ENCODE measurements at places on chromosomes 11 and 22. TPM values are rescaled to one million over a fixed set of nuclear protein-coding genes. Genes with fewer than 3 reads are reported as not detected.

GRCh38 chr11:27672836-27673464 is 27.3 kb downstream of the BDNF start:
- H3K36me3 ChIP-seq: peaks cover 3% of the 10 kb centered on the region
- no peak for DNase-seq
- H3K27me3 ChIP-seq: no peaks in the 10 kb centered on the region
- H3K4me3 ChIP-seq: no peak overlapping the region
- no peaks in the 10 kb centered on the region for H3K4me1 ChIP-seq

- no peak overlapping the region for H3K27ac ChIP-seq
- H3K4me1 ChIP-seq: peaks cover 27% of the 10 kb centered on the region
- H3K4me3 ChIP-seq: peak overlapping the region; percentile 57
Observed at GRCh38 chr22:36546092-36546804, 17.3 kb upstream of the EIF3D start.

GRCh38 chr11:89065066-89065465 is 716 bp downstream of the GRM5 start:
- H3K36me3 ChIP-seq: no peaks in the 10 kb centered on the region
- peaks cover 51% of the 10 kb centered on the region for H3K27me3 ChIP-seq
- H3K27ac ChIP-seq: no peak overlapping the region
- H3K4me1 ChIP-seq: peaks cover 10% of the 10 kb centered on the region

DNA sequence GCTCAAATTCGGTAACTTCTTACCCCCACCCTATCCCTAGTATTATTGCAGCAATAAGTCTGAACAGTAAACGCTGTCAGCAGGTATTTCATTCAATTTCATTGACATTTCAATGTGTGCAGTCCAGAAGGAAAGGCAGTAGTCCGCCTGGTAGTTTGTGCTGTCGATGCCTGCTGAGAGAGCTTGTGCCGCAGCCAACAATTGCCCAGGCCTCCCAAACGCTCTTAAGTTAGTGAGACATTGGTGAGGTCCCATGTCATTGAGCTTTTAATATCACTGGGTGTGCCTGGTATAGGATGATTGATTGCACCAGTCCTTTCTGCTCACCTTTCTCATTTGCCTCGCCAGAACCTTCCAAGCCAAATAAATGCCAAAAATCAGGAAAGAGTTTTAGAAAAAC is 28.1 kb downstream of the ALKBH3 start:
- peaks cover 19% of the 10 kb centered on the region for H3K4me1 ChIP-seq
- no peak overlapping the region for H3K27ac ChIP-seq
- H3K27me3 ChIP-seq: no peaks in the 10 kb centered on the region
- no peak overlapping the region for H3K4me3 ChIP-seq
- DNase-seq: no peak
- H3K36me3 ChIP-seq: peaks cover 4% of the 10 kb centered on the region

- peaks cover 33% of the 10 kb centered on the region for H3K4me1 ChIP-seq
- H3K27ac ChIP-seq: peak overlapping the region; percentile 93
- peaks cover 7% of the 10 kb centered on the region for H3K36me3 ChIP-seq
- DNase-seq: peak; percentile 76
- no peaks in the 10 kb centered on the region for H3K27me3 ChIP-seq
Observed at GRCh38 chr22:37267135-37267587, 15.1 kb upstream of the CYTH4 start.

The DEPDC7 gene
- total RNA-seq: 2.4 TPM

The PLEKHB1 gene
- 11.3 TPM for total RNA-seq

The CFAP300 gene
- not detected for total RNA-seq
